NCI-H446 (cell line): ENCODE measurements at places on chromosomes 1 and 21.

- no peak for DNase-seq
These were observed 265.1 kb upstream of the CAMK1G start for GRCh38 chr1:209318181-209319056.

- DNase-seq = no peak
These were observed 32.0 kb upstream of the EPS15 start for GRCh38 chr1:51551081-51551480.

DNA sequence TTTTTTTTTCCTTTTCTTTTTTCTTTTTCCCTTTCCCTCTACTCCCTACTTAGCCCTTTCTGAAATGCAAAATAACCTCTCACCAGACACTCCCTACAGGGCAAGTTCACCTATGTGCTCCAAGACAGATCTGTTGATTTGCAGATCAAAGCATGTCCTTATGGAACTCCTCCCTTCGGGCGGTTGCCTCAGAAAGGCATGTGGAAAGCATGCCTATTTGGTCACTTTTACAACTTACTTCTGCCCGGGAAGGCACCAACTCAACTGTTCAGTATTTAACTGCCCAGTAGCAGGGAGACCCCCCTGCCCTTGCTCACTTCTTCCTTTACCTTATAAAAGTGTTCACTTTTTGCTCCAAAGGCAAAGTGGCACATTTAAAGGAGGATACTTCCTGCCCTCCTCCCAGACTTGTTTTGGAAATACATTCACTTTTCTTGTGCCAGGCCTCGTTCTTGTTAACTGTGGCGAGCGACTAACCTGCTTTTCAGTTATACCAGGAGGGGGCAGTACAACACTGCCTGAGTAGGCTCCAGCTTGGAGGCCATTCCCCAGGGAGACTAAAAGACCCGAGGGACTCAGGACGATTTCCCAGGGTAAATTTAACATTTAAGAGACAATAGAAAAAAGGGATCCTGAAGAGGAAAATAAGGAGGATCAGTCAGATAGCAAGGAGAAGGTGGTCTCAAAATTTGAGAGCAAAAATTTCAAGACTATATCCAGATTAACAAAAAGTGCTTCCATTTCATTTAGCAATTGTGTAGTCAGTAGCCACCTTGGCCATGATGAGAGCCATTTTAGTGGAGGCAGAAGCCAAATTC is 12.3 kb upstream of the SLAMF7 start:
- peak; percentile 65 for DNase-seq

GRCh38 chr1:224252479-224252878 is 69.4 kb downstream of the DEGS1 start:
- no peak for DNase-seq

DNA sequence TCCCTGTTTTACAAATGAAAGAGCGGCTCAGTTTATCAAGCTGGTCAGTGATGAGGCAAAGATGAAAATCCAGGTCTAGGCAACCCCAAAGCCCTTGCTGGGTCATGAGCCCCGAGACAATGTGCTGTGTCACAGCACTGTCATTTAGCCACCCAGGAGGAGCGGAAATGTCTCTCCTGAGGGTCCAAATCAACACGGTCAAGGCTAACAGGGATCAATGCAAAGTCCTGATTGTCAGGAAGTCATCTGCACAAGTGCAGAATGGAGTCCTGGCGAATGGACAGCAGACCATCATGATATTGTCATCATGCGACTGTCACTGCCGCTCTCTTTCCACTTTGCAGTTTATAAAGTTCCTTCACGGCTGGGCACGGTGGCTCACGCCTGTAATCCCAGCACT is 30.2 kb downstream of the NCMAP start:
- no peak for DNase-seq

GRCh38 chr1:220819467-220820026 is 32.8 kb downstream of the MTARC1 start:
- DNase-seq = no peak

DNA sequence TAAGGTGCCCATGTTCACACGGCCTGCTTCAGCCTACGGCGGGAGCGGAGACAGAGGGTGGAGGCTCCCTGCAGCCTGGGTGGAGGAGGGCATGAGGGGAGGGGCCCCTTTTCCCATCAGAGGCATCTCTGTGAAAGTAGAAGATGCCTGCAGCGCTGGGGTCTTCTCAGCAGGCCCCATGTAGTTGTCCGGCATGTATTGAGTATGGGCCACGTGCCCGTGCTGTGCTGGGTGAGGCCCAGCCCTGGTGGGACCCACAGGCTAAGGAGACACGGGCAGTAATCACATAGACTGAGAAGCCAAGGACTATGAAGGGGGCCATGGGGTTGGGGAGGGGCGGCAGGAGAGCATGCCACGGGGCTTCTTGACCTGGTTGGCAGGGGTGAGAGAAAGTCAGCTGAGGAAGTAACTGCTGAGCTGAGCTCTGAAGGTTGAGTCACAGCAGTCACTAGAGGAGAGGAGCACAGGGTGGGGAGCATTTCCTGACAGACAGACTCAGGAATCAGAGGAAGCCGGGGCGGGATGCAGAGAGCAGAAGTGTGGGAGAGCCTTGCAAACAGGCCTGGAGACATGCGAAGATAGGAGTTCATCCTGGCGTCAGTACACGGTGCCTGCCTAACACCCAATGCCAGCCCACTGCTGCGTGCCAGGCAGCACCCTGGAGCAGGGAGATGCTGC is 21.6 kb downstream of the PSEN2 start:
- no peak for DNase-seq

- DNase-seq = no peak
These were observed 36.7 kb downstream of the COL18A1 start for GRCh38 chr21:45441431-45442255.

- DNase-seq = peak; percentile 90
These were observed 62.4 kb upstream of the DIRAS3 start for GRCh38 chr1:68112835-68113243.

GRCh38 chr1:46333300-46334029 is 7.1 kb upstream of the NSUN4 start:
- peak; percentile 39 for DNase-seq

- peak; percentile 81 for DNase-seq
These were observed 549.9 kb upstream of the RGS18 start for GRCh38 chr1:191608367-191608766.

DNA sequence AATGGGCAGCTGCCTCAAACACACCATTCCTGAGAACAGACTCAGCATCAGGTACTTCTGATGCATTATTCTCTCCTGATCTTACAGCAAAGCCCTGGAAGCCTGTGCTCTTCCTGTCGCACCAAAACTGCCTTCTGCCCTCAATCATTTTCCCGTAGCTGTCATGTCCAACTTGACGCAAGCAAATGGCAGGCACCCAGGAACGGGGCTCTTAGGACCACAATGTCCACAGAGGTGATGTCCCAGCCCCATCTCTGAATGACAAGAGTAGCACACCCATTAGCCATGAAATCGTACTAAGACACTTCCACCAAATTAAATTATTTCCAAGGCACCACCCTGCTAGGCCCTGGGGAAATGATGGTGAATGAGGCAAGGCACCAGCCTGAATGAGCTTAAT is 47.1 kb downstream of the PTPN14 start:
- no peak for DNase-seq

- peak; percentile 9 for DNase-seq
These were observed 52.7 kb downstream of the PKN2 start for GRCh38 chr1:88736633-88737248.

DNA sequence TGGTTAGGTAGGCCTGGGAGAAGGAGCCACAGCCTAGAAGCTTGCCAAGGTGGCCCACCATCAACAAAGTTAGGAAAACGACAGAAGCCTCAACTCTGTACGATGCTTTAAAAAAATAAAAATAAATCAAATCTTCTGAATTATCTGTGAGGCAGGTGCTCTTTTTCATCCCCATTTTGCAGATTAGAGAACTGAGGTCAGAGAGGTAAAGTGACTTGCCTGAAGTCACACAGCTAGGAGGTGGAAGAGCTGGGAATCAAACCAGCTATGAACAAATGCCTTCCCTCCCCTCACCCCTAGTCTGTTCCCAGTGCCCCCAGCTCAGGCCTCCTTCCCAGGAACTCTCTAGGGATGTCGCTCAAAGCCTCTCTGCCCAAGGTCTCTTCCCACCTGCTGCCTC is 30.4 kb downstream of the EPHA2 start:
- DNase-seq = no peak

- no peak for DNase-seq
These were observed 6.6 kb downstream of the NID1 start for GRCh38 chr1:236058141-236058934.

DNA sequence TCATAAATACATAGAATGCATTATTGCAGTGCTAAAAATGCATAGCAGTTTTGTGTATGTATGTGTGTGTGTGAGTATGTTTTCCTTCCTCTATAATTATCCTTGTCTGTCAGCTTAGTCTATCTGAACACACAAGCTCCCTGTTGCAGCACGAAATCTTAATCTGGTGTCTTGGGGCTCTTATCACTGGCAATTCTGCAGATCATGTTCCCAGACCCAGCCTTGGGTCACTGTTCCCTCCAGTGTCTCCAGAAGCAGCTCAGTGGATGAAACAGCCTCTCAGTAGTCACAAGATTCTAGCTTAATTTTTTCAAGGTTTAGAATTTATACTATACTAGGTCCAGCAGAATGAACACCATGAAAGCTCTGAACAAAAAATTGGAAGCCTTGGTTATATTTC is 777.9 kb downstream of the MRPL39 start:
- DNase-seq = no peak

GRCh38 chr1:194466706-194467105 is 1280.3 kb upstream of the B3GALT2 start:
- DNase-seq = peak; percentile 8

DNA sequence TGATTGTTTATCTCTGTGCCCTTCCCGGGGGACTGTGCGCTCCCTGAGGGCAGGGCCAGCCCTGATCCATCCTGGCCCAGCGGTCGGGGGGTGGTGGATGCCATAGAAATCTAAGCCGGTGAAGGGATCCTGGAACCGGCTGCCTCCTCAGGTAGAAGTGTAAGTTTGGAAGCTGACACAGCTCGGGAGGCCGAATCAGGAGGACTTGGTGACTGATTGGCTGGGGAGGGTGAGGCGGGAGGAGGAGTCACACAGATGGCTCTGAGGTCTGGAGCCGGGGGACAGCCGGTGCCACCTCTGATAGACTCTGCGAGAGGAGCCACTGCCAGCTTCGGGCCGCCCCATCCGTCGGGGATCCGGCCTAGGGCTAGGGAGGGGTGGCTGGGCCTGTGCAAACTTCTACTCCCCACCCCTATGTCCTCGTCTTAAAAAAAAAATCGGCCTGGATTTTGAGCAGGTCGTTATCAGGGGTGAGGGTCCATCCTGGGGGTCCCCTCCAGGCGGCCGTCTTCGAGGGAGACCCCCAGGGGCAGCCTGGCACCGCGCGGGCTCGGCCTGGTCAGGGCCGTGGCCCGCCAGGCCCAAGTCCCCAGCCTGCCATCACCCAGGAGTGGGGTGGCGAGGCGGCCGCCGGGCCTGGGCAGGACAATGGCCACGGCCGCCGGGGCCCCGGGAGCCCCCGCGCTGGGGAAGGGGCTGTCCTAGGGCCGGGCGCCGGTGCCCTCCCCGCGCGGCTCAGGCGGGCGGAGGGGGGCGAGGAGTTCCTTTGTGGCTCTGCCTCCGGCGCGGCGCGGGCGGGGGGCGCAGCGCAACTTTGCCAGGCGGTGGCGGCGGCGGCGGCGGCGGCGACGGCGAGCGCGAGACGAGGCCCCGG is 708 bp upstream of the ZNF362 start:
- DNase-seq = no peak

DNA sequence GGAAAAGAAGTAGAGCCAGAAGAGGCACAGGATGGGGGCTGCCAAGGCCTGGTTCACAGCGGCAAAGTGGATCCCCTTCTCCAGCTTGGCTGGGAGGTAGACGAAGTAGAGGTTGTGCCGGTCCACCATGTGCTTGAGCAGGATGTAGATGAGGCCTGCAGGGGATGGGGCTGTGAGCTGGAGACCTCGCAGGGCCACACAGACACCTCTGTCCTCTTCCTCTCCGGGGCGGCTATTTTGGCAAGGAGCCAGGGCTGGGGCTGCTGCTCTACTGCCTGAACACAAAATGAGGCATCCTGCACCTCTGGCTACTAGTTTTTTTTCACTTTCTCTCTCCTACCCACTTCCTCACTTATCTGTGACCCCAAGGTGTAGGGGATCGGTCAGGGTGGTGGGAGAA is 32.3 kb downstream of the TMEM63A start:
- DNase-seq = no peak

DNA sequence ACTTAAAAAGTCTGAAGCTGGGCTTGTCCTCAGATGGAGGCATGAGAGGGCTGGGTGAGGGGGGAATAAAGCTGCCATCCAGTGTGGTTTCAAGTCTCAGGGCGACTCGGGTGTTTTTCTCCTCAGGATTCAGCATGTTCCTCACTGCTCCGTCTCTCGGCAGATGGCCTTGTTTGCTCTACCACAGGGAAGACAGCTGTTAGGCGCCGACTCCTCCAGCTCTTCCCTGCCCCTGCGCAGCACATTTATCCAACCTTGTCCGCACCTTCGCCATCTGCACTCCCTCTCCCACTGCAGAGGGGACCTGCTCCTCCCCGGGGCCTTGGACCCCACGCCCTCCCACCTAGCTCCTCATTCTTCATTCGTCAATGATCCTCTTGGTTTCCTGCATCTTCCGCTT is 16.6 kb upstream of the S100A11 start:
- peak; percentile 18 for DNase-seq

DNA sequence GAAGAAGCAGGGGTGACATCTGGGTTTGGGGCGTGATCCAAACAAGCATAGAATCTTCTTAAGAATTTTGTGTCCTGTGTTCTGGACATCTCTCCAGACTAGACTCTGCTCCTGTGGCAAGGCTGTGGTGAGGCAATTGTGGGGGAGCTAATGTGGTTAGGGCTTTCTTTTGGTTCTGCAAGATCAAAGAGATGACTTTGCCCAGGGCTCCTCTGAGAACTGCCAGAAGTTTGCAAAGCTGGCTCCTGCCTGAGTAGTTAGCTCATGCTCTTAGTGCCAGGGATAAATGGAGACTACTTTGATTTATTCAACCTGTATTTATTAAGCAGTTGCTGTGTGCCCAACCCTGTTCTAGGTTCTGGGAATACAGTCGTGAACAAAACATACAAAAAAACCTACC is 34.0 kb upstream of the CRNN start:
- no peak for DNase-seq

DNA sequence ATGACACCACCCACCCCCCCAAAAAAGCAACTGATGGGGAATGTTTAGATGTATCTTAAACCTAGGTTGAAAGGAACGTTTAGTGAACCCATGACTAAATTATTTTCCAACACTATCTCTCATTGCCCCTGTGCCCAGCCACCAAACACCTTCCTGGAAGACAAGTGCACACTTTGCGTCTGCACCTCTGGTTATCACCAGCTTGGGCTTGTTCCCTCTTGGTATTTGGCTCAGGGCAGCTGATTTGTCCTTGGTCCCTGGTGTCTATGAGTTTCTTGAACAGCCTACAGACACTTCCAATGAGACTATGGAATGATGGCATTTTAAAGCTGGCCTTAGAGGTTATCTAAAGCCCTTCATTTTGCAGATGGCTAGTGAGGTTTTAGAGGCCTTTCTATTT is 15.5 kb upstream of the RIMKLA start:
- DNase-seq = no peak

- DNase-seq = no peak
These were observed 18.7 kb upstream of the ADAR start for GRCh38 chr1:154626456-154627256.
